AG04449 (cell line): ENCODE measurements at places on chromosomes 1 and 21.
A peak's percentile ranks its signal among the peaks of the same experiment; 100 is the strongest.

GRCh38 chr1:66266756-66267155 is 267.2 kb upstream of the SGIP1 start:
- DNase-seq = no peak

GRCh38 chr1:18783705-18784481 is 75.6 kb downstream of the TAS1R2 start:
- no peak for DNase-seq

DNA sequence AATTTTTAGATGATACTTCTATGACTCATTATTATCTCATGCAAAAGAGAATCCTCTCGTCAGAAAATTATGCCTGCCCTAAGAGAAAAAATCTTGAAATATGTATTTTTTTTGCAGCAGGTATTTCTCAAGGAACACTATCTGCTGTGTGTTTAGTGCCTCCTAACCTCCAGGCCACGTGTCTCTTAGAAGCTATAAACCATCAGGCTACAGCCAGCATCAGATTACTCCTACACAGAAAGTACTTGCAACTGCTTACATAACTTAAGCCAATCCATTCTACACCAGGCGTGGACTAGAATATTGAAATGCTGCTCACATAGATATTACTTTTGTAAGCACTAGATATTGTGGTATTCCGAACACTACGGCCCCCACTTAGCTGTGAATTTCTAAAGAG is 933.4 kb downstream of the PLA2G4A start:
- no peak for DNase-seq

DNA sequence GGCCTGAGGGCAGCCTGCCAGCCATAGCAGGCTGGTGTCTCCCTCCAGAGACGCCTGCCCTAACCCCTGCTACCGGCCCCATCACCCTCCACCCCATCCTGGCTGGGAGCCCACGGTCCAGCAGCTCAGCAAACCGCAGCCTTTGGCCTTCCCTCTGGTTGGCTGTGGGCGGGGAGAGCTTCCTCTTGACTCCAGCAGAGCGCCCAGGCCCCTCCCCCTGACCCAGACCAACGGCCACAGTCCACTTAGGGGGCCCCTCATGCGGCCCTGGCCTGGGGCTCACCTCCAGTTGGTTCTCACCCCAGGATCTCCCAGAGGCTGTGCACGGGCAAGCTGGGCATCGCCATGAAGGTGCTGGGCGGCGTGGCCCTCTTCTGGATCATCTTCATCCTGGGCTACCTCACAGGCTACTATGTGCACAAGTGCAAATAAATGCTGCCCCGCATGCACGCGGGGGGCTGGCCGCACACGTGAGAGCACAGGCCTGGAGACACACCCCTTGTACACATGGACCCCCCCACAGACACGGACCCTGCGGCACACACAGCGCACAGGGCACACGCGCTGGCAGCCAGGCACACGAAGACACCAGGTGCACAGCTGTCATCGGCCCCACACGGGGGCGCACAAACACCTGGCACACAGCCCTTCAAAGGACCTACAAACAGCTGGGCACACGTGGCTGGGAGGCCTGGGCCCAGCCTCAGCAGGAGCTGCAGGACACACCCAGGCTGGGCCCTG is 3.1 kb downstream of the SMIM1 start:
- DNase-seq = no peak

DNA sequence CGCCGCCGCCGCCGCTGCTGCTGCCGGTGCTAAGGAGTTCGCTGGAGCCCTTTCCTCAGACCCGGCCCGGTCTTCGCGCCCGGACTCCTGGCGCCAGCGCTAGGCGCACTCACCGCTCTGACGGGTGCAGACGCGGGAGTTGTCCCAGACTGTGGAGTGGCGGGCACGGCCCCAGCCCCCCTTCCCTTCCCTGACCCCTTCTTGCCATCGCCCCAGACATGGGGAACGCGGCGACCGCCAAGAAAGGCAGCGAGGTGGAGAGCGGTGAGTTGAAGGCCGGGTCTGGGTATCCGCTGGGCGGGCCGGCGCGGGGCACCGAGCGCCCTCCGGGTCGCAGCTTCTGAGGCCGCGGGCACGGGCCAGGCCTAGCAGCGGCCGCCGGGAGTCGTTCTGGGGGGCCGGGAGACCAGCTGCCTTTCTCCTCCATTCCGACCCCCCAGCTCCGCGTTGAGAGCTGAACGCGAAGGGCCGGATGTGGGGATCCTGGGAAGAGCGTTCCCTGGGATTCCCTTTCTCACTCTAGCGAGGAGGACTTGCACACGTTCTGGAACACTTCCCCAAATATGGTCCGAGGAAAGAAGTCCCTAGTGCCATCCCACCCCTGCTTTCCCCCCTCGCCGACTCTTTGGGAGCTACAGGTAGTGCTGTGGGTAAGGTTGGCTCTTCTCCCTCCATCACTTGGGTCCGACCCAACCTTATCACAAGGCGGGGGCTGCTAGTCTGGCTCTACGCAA is 65.8 kb upstream of the PRKACB start:
- no peak for DNase-seq

DNA sequence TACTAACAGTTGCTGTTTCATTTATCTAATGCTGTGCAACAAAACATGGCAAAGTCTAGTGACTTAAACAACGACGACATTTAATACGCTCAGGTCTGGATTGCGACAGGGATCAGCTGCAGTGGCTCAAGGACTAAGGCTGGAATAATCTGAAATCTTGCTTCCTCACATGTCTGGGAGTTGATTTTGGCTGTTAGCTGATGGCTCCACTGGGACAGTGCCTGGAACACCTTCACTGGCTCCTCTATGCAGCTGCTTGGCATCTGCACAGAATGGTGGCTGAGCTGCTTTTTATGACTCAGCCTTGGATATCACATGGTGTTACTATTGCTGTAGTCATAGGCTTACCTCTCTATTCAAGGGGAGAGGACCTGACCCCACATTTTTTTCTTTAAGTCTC is 24.0 kb upstream of the BTG3 start:
- no peak for DNase-seq

DNA sequence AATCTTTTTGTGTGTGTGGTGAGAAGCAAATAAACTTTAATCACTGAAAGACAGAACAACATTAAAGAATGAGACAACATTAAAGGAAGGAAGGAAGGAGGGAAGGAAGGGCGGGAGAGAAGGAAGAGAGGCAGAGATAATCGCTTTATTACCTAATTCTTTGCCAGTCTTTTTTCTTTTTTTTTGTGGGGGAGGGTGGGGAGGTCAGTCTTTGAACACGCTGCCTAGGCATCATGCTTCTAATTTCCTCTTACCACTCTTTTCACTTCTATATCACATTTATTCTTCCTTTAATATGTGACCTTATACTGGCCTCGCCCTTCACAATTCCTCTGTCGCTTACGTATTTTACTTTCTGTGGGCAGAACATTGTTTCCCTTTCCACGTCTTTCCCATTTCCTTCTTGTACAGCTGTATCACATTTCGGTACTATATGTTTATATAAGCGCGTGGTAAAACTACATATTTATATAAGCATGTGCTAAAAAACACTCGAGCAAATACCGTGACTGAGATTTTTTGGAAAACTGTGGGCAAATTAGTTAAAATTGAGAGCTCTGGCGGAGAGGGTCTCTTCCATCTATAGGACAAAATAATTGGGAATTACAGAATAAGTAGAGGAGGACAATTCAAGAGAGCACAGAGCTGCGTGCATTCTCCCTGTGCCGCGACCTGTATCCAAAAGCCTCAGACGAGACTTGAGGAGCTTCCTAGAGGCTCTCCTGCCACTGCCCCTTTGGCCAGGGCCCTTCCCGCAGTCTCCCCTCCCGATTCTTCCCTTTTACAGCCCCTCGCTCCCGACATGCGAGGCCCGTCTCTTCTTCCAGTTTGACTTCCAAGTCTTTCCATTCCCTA is 823 bp upstream of the PRKAA2 start:
- DNase-seq = no peak

DNA sequence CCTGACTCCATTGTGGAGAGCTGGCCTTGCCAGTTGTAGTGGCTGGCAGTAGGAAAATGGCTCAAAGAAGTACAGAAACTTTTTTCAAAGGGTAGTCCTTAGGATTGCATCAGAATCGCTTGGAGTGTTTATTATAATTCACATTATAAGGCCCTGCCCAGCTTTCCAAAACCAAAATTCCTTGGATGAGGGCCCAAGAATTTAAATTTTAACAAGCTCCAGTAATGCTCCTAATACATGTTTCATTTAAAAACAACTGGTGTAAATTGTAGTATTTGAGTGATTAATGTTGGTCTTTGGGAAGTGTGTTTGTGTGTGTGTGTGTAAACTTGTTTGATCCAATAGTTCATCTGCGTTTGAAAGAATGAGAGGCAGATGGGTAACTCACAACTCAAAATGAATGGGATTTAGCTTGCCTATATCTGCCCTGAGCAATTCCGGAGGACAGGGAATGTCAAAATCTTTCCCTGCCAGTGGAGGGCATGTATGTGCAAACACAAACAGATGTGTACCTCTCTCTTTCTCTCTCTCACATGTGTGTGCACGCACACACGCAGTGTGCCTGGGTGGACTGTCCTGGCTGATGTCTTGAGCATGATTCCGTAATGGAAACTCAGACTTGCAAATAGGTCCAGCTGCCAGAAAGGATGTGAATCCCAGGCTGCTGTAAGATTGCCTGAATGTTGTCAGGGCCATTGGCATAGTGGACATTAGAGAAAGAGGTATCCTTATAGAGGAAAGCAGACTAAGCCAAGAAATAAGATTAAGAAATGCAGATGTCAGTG is 293.1 kb downstream of the LMX1A start:
- DNase-seq = no peak

DNA sequence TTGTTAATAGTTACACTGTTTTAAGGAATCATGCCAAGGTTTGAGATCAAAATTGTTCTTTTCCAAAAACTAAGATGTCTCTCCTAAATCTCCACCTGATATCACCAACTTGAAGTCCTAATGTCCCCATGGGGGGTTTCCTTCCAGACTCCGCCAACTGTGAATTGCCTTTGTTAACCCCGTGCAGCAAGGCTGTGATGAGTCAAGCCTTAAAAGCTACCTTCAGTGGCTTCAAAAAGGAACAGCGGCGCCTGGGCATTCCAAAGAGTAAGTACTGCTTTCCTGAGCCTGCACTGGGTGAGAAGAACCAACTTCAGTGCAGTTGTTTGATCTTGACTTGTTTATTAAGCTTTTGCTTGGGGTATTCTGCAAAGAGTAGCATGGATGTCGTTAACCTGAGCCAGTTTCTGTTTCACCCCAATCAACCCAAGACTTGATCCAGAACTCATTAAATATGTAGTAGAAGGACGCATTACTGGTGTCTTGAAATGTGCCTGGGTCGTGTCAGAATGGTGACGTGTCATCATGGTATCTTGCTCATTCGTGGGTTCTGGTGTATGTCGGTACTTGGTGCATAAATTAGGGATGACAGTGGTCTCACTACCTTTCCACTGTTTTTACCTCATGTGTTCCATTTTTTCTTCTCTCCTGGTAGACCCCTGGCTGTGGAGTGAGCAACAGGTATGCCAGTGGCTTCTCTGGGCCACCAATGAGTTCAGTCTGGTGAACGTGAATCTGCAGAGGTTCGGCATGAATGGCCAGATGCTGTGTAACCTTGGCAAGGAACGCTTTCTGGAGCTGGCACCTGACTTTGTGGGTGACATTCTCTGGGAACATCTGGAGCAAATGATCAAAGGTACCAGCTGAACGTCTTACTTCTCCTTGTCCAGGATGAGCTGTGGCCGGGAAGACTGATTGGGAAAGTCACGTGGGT is 8.7 kb downstream of the ETS2 start:
- DNase-seq = no peak

- DNase-seq = no peak
These were observed 498.1 kb downstream of the KIF26B start for GRCh38 chr1:245652660-245653427.

GRCh38 chr1:29481031-29481430 is 244.7 kb downstream of the PTPRU start:
- no peak for DNase-seq

DNA sequence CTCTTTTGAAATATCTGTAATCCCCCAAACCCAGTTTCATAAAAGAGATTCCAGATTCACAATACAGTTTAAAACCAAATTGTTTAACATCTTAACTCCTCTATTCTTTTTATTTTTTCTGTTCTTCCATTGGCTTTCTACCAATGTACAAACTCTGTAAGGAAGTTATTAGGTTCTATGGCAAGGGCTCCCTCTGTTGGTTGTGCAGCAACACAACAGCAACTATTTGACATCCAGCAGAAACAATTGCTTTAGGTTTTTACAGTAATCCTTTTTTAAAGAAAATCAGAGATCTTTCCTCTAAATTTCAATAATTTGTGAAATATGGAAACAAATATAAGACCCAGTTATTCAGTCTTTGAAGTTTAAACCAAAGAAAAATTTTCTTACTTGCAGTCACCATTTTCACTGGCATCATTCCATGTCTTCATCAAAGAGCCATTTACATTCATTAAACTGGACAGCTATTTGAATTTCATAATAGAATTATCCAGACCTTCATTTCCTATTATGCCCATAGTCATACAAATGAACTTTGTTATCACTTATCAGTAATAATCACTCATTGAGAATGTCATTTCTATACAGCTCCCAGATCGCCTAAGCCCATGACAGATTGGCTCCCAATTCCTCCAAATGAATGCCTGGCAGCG is 46.5 kb upstream of the RNF11 start:
- DNase-seq = peak; percentile 37

GRCh38 chr1:63935553-63935952 is 161.7 kb downstream of the ROR1 start:
- no peak for DNase-seq

DNA sequence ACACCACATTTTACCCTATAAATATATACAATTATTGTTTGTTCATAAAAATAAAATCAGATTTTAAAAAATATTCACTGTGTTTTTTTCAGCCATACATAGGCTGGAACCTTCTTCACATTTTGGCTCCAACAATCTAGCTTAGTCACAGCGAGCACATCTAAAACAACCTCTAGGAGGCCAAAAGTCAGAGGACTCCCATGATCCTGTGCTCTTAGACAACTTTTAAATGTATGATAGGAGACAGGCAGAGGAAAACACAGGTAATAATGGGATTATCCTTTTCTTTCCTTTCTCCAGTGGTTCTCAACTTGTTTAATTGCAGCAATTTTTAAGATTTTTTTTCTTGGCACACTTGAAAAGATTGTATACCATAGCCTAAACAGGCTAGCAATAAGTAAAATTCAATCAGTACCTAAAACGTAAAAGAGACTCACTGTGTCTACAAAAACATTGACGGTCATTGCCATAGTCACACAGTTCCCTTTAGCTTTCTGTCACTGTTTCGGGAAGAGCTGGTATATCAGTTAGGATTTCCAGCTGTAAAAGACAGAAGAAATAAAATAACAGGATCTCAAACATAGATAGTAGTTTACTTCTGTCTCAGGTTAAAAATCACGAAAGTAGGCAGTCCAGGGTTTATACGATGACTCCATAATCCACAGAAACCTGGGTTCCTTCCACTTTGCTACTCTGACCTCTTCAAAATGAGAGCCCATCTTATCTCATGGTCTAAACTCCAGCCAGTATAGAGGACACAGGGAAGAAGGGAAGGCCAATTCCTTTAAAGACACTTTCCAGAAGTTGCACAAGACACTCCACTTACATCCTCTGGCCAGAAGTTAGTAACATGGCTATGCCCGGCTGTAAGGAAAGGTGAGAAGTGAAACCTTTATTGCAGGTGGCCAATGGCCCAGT is 39.2 kb upstream of the CR1L start:
- DNase-seq = no peak

- no peak for DNase-seq
These were observed 35.4 kb downstream of the ENAH start for GRCh38 chr1:225617479-225617878.
